Fibroblast of villous mesenchyme (primary cell): ENCODE measurements at places on chromosomes 2 and 18. TPM values are rescaled to one million over a fixed set of nuclear protein-coding genes. Genes with fewer than 3 reads are reported as not detected.

Gene DUSP19
- total RNA-seq, result 1.6 and 5.6 TPM in 2 replicates

Gene ANKRD23
- 1.3 TPM in 2 replicates for total RNA-seq

Gene MSTN
- under 0.01 TPM in 2 replicates for total RNA-seq

Gene ARHGAP28
- 6.0 and 7.1 TPM in 2 replicates for total RNA-seq

Gene ZNF804A
- 5.8 and 10.8 TPM in 2 replicates for total RNA-seq

Gene UGT1A5
- not detected in 2 replicates for total RNA-seq

Gene WDR43
- total RNA-seq, result 61.5 and 131 TPM in 2 replicates

Gene TMEM182
- 0.97 and 1.3 TPM in 2 replicates for total RNA-seq

Gene ITPRIPL1
- 3.2 and 5.2 TPM in 2 replicates for total RNA-seq

Gene RTP5
- total RNA-seq, result not detected in 2 replicates

Gene CD8B2
- not detected in 2 replicates for total RNA-seq

DNA sequence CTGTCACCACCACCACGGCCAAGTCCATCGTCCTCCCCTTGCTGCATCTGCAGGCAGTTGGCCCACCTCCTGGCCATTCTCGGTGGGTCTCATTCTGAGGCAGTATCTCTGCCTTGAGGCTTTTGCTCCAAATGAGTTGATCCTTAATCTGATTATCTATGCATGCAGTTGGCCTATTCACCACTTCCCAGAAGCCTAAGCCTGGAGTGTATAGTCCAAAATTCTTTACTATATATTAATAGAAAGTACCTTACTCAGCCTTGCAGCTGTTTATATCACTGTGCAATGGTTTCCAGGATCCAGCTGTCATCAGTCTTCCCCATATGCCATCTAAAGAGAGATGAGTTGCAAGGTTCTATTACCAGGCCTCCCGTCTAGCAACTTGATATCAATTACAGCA is 292.4 kb downstream of the SS18 start:
- no peak for DNase-seq

- DNase-seq, result no peak
These were observed 53.8 kb downstream of the TMEM200C start for GRCh38 chr18:5841518-5841917.

DNA sequence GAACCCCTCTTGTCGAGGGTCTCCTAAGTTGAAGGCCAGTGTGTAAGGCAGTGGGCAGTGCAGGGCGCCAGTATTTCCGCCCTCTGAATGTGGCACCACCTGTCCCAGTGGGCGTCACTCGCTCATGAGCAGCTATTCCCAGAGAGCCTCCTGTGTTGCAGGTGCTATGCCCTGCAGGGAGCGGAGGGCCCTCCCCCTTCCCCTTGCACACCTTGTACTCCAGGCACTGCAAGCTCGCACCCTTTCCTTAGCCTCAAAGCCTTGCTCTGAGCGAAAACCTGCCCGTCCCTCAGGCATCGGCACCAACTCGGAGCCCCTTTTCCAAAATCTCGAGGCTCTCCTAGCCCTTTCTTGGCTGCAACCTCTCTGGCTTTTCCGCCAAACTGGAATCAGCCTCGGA is 282.7 kb downstream of the AGAP1 start:
- no peak for DNase-seq

DNA sequence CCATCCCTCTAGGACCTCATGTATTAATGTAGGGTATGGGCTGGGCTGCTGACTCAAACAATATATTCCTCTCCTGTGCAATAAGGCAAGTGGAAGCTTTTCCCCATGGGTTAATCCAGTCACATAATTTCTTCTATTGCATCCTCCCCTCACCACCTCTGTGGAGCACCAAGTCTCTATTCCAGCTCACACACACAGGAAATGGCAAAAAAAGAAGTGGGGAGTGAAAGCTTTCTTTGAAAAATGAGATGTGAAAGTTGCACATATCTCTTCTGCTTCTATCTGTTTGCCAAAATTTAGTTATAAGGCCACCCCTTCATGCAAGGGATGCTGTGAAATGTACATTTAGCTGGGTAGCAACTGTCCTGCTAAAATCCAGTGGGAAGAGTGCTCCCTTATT is 121.3 kb downstream of the CDC42EP3 start:
- DNase-seq, result no peak

DNA sequence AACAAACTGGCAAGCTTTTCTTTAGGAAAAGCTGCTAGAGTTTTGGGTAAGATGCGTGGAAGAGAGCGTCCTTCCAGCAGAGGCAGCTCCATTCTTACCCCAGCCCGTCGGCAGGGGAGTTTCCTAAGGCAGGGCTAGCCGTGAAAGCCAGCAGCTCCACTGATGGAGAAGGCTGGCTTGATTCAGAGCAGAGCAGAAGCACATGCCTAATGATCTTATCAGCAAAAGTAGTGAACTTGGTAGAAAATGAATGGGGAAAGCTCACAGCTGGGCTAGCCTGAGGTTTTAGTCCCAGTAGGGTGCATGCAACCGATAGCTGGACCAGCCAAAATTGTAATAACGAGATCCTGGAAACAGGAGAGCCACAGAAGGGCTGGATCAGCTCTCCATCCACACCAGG is 20.8 kb downstream of the LAMA1 start:
- peak; percentile 4 for DNase-seq

DNA sequence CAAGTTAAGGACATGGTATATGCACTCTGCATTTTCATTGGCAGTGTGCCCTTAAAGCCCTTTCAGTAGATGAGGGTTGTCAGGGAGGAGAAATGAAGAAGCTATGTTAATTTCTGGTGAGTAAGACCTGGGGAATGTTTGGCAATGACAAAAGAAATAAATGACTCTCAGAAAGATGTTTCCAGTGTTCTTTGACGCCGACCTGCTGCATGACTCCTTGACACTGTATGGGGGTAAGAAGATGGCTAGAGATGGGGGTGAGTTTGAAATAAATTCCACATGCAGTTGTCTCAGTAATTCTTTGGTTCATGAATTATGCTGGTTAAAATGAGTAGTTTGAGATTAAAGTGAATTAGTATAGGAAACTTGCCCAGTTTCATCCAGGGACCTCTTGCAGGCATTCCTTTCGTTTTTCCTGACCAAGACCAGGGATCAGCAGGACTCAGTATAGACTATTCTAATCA is 5.9 kb downstream of the CCDC121 start:
- DNase-seq, result peak; percentile 18

GRCh38 chr2:226190479-226191252 is 609.0 kb downstream of the IRS1 start:
- no peak for DNase-seq

- DNase-seq, result no peak
These were observed 98.5 kb upstream of the LRRTM1 start for GRCh38 chr2:80403081-80403480.

GRCh38 chr2:86313341-86313740 is 24.1 kb downstream of the REEP1 start:
- DNase-seq, result no peak

- no peak for DNase-seq
These were observed 260.9 kb downstream of the LPIN1 start for GRCh38 chr2:12007282-12007681.

DNA sequence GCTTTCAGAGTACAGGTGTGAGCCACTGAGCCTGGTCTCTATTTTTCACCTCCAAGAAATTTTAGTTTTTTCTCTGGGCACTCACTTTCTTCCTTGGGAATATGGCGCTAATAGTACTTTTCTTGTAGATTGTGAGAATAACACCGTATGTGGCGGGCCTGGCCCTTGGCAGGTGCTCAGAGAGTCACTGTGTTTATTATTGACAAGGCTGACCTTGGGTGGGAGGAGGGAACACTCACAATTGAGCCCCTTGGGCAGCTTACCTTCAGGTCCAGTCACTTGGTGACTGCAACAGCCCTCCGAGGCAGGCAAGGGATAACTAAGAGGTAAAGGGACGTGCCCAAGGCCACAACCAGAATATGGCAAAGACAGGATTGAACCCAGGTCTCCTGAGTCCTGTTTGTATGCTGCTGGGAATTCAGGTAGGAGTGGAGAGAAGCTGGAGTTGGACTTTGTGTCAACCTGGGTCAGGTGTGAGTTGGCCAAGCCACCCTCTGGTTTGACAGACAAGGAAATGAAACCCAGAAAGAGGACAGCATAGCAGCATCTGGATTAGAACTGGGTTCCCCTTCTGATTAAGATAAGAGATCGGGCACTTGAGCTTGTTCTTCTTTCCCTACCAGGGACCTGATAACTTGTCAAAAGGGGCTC is 2.8 kb upstream of the STK25 start:
- no peak for DNase-seq

GRCh38 chr18:26082475-26082874 is 7.9 kb downstream of the SS18 start:
- DNase-seq, result peak; percentile 8

GRCh38 chr2:86360776-86361175 is 23.4 kb upstream of the REEP1 start:
- no peak for DNase-seq

GRCh38 chr2:144362401-144362800 is 157.5 kb downstream of the ZEB2 start:
- DNase-seq, result peak; percentile 36

- DNase-seq, result no peak
These were observed 76.6 kb upstream of the BZW1 start for GRCh38 chr2:200735061-200735460.

DNA sequence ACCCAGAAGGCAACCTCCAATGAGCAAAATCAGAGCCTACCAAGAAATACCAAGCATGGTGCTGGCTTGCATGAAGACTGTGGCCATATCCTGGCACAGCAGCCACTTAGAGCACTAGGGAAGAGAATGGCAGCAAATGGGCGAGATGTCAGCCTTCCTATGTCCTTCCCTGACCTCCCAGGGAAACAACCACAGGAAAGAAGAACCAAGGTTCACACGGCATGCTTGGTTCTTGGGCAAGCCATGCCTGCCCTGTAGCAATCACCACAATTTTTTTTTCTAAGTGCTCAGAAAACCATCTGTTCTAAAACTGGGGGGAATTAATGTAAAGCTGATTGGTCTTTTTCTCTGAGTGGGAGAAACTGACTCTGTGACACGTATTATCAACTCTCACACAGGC is 27.8 kb downstream of the GALNT14 start:
- no peak for DNase-seq

DNA sequence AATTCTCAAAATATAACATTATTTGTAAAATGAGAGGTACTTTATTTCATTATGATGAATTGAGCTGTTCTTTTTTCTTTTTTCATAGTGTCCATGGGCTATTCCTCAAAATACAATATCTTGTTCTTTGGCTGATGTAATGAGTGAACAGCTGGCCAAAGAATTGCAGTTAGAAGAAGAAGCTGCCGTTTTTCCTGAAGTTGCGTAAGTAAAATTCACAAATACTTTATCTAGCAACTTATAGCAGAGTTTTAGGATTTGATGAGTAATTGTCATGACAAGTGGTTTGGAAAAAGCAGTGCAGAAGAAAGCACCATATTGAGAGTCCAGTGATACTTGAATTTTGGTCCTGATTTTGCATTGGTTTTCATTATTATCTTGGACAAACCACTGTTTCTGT is 9.8 kb downstream of the RIOK3 start:
- DNase-seq, result peak; percentile 33

GRCh38 chr2:146189541-146189940 is 1655.3 kb upstream of the ACVR2A start:
- DNase-seq, result no peak

DNA sequence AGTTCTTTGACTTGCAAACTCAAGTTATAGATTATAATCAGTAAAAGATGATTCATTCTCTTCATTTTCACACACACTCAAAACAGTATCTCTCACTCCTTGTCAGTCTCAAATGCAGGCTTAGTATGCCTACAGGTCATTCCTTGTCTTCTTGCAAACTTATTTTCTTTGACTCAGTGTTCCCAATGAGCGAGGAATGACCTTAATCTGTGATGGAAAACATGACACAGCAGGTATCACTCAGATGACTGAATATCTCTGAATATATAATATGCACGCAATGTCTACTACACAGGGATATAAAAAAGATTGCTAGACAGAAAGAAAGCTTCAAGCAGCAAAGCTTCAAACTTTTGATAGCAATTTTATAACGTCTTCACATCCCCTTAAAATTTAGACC is 127.8 kb upstream of the RGPD4 start:
- no peak for DNase-seq

DNA sequence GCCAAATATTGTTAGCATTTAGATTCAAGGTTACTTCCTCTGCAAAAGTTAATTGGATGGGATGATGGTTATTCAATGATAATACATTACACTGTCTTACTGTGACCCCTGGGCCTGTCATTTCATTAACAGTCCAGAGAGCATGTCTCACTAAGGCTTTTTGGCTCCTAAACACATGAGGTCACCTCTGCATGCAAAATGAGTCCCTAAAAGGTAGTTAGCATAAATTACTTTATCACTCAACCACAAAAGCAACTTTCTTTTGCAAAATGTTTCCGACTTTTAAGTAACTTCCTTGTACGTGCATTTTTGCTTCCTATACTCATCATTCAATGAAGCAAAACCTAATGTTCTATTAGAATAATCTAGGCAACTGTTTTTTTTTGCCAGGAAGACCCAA is 16.8 kb upstream of the AGFG1 start:
- no peak for DNase-seq

DNA sequence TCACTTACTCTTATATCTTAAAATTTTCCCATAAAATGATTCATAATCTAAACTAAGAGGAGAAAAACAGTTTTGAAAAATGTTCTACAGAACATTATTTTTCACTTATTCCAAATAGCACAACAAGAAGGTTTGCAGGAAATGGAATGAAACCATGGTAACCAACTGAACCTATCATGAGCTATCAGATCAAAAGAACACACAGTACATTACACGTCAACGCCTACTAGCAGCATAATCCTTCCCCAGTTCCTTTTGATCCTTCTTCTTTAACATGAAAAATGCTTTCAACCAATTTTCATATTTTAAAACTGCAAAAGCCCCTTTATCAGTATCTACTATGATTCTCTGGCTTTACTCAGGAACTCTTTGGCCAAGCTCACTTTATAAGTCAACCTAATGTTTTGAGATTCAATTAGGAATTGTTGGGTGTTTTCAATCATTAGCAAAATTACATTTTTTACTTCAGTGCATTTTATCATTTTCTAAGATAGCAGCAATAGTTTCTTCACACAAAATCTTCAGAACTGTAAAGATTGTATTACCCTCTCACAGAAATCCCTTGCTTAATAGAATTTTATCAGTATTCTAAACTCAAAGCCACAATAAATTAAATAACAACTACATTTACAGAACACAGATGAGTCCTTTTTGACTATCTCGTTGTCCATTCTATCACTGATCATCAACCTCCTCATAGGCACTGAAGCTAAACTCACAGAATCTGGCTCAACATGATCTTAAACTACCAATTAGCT is 102.5 kb downstream of the CHN1 start:
- DNase-seq, result peak; percentile 43

GRCh38 chr2:74867841-74868658 is 34.1 kb downstream of the HK2 start:
- peak; percentile 95 for DNase-seq

DNA sequence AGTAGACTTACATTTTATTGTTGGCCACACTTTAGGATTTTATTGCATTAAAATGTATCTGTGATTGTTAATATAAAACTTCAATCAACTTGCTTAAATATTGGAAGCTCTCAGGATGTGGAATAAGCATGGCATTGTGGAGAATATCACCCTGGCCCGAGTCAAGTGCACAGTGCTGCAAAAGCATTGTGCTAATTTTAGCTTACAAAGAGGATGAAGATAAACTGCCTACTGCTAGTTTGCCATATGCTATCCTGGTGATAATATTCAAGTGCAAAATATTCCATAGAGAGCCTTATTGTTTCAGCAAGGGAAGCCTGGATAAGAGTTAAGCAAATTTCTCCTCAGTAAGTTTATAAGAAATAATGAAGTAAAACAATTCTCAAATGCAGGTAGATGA is 54.5 kb downstream of the MEIS1 start:
- DNase-seq, result no peak

- DNase-seq, result no peak
These were observed 116.0 kb downstream of the DTNB start for GRCh38 chr2:25557179-25558036.

GRCh38 chr2:148508878-148509287 is 135.7 kb upstream of the EPC2 start:
- no peak for DNase-seq
